Thoracic aorta (tissue), 2 donors: ENCODE measurements at places on chromosomes 16 and 17. TPM values are rescaled to one million over a fixed set of nuclear protein-coding genes. Genes with fewer than 3 reads are reported as not detected.

GRCh38 chr16:50318796-50319578 lies 49.8 kb downstream of the BRD7 start:
- no peak for DNase-seq

- DNase-seq = no peak
Observed at GRCh38 chr16:82639263-82639662, 12.5 kb downstream of the CDH13 start.

DNA sequence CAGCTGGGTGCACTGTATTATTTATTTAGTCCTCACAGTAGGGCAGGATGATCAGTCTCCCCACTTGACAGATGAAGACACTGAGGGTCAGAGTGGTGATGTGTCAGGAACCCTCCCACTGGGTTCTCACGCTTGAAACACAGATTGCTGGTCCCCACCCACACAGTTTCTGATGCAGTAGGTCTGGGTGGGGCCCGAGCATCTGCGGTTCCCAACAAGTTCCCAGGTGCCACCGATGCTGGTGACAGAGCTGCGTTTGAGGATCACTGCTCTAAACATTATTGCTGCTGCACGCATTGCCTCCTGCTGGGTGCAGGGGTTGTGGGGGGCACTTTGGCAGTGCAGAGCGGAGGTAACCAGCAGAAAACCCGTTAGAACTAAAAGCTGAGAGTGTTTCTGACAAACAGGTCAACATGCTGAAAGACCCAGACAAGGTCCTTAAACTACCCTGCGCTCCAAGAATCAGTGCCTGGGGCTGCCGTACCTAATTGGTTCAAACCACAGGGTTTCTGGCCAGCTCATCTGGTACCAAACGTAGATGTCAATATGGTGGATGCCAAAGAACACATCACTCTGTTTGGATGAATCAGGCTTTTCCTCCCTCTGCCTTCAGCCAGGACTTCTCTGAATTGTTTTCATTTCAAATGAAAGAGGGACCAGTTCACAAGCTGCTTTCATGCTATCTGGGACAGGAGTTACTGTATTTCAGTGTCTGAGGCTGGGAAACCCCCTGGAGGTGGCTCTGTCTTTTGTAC lies 76.0 kb downstream of the ABCC1 start:
- no peak for DNase-seq

DNA sequence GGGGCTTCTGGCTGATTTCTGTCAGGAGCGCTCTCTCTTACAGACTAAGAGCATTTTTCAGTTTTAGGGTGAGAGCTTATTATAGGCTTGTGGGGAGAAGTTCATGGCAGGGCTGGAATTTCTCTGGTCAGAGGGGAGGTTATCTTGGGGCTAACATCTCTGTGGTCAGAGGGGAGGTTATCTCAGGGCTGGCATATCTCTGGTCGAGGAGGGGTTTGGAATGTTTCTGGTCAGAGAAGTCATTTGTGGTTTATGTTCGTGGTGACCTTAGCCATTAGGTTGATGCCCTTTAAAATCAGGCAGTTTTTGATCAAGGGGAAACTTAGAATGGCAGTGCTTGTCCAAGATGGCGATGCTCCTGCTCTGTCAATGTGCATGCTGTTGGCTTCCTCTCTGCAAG lies 10.8 kb upstream of the USP31 start:
- no peak for DNase-seq

GRCh38 chr17:50184611-50185398 lies 16.6 kb downstream of the COL1A1 start:
- DNase-seq = peak; percentile 46

DNA sequence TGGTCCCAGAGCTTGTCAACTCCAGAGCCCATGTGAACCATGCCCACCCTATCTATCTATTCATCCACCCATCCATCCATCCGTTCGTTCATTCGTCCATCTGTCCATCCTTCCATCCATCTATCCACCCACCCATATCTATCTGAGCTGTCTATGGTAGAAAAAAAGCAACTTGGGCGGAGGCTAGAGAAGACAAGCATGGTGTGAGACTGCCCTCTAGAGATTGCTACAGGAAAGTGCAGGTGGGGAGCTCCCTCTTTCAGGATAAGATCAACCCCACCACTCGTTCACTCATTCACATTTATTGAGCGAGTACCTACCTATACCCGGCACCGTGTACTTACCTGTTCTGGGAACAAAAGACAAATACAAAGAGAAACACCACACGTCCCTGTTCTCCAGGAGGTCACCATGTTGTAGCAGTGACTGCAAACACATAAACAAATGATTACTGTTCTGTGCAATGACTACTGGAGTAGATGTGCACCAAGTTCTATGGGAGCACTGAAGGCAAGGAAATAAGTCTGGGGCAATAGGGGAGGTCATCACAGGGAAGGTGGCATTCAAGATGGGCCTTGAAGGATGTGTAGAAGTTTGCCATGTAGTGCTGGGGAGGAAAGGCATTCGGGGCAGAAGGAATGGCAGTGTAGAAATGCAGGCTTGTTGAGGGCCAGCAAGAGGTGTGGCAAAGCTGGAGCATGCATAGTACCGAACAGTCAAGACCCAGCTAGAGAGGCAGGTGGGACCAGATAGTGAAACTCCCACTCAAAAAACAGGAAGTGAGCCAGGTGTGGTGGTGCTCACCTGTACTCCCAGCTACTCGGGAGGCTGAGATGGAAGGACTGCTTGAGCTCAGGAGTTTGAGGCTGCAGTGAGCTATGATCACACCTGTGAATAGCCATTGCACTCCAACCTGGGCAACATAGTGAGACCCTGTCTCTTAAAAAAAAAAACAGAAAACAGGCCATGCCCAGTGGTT lies 13.4 kb upstream of the ATP5MC1 start:
- DNase-seq = no peak

DNA sequence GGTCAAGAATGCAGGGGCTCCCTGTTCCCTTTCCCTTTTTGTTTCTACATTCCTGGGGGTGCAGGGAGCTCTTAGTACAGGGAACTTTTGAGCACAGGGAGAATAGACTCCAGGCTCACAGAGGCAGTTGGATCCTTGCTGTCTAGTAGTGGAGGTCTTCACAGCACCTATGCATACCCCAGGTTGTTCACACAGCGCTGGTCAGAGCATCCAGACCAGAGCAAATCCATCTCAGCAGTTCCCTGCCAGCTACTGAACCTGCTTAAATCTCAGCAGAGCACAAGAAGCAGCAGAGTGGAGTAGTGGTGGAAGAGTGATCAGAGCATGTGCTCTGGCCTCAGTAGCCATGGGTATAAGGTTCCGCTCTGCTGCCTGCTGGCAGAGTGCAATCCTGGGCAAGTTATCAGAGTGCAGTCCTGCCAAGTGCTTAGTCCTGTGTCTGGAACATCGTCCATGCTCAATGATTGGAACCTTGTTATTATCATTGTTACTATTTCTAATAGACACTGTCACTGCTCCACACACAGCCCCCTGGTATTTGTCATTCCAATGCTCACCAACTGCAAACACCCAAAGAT lies 220.4 kb downstream of the CBLN1 start:
- no peak for DNase-seq

GRCh38 chr17:1870592-1870991 lies 40.8 kb downstream of the RPA1 start:
- no peak for DNase-seq

GRCh38 chr17:50754521-50754920 lies 12.8 kb downstream of the ANKRD40CL start:
- no peak for DNase-seq

DNA sequence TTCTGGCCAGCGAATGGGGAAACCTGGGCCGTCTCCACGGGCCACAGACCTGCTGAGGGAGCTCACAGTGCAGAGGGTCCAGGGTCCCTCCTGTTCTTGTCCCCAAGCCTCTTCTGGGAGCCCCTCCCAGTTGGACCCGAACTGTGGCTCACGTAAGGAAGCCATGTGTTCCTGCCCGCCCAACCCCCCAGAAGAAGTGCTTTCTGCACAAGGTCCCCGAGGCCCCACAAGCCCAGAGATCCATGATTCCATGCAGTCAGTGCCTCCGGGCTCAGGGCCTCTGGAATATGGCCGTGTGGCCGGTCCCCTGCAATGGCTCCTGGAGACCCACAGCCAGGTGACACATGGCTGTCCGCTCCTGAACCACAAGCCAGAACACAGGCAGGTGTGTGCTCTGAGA lies 272.4 kb downstream of the C16orf95 start:
- DNase-seq = no peak

- DNase-seq = no peak
Observed at GRCh38 chr16:85274924-85275323, 162.7 kb upstream of the CIBAR2 start.

- DNase-seq = no peak
Observed at GRCh38 chr16:73713778-73714495, 582.7 kb upstream of the PSMD7 start.

GRCh38 chr17:49555495-49556222 lies 20.0 kb upstream of the NXPH3 start:
- no peak for DNase-seq

DNA sequence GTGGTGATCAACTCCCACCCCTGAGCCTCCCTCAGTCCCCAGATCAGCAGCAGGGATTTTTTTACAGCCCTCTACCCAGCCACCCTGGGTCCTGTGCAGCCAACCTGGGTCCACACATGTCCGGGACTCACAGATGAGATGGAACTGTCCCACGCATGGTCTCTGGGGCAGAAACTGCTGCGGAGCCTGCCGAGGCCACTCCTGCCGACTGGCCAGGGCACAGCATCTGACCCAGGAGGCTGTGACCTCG lies 48.0 kb upstream of the ZCCHC14 start:
- DNase-seq = no peak

DNA sequence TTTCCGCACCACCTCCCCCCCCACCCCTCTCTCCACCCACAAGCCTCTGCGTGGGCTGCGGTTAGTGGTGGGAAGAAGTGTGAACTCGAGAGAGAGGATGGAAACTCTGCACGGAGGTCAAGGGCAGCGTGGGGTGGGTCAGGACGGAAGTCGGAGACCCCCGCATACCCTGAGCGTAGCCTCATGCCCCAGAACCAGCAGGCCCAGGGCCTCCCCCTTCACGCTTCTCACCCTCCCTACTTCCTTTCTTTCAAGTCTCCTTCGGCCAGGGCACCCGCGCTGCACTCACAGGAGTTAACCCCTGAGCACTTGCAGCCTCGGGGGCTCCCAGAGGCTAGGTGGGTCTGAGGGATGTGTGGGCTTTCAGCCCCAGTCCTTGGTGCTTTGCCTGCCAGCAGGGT lies 9.2 kb downstream of the TBKBP1 start:
- no peak for DNase-seq

DNA sequence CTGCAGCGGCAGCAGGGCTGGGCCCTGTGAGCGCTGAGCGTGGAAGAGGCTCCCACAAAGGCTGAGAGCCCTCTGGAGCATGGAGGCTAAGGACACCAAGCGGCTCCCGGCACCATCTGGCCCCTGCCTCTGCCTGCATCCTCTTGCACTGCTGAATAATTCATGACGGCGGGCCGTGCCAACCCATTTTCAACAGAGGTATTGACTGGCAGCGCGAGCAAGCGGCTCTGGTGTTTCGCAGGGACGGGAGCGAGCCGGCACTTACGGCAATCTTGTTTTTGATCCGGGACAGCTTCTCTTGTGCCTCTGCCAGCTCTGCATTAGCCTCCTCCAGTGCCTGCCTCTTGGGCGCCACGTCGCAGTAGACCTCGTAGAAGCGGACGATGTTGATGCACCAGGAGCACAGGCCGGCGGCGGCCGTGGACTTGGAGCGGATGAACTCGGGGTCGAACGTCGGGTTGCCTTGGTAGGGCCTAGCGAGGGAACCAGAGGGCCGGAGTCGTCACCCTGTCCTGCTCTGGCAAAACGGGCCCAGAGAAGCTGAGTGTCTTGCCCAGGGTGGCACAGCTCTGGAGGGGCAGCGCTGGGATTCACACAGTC lies 80.4 kb downstream of the PGS1 start:
- DNase-seq = no peak

- no peak for DNase-seq
Observed at GRCh38 chr16:67779256-67780014, 26.9 kb downstream of the RANBP10 start.

- DNase-seq = no peak
Observed at GRCh38 chr17:80316927-80317705, 56.5 kb downstream of the RNF213 start.

The SPATA32 gene
- not detected for total RNA-seq

DNA sequence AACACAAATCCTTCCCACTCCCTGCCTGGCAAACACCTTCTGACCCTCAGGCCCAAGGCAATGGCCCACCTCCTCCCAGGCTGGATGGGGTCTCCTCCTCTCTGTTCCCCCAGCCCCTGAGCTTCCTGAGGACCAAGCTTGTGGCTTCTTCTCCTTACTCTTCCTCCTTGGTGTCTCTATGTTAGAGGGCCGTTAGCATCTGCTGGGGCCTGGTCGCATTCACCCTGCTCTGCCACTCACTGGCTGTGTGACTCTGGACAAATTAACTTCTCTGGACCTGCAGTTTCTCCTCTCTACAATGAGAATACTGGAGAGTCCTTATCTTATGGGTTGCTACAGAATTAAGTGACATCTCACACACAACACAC lies 725 bp upstream of the MT2A start:
- no peak for DNase-seq

- DNase-seq = no peak
Observed at GRCh38 chr16:11066261-11066870, 122.0 kb downstream of the CLEC16A start.

DNA sequence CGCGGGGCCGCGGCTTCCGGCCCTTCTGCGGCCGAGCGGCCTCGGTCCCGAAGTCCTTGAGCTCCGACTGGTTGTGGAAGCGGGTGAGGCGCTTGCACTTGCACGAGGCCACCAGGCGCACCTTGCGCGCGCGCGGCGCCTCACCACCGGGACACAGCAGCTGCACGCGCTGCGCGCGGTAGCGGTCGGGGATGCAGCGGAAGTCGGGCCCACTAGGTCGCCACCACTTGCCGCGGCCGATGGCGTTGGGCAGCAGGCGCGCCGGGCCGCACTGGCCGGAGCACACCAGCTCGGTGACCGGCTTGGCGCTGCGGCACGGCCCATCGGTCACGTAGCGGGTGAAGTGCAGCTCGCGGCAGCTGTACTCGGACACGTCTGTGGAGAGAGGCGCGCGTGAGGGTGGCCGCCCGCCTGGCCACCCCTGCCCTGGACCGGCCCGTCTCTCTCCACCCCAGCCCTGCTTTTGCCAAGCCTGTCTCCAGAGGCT lies 3.2 kb downstream of the SOST start:
- no peak for DNase-seq

- DNase-seq = no peak
Observed at GRCh38 chr16:30372038-30372712, 1.9 kb upstream of the TBC1D10B start.

GRCh38 chr17:4788159-4788806 lies 481 bp upstream of the GLTPD2 start:
- no peak for DNase-seq

The GDPD3 gene
- 6.0 TPM for total RNA-seq

The KRT28 gene
- total RNA-seq = not detected

DNA sequence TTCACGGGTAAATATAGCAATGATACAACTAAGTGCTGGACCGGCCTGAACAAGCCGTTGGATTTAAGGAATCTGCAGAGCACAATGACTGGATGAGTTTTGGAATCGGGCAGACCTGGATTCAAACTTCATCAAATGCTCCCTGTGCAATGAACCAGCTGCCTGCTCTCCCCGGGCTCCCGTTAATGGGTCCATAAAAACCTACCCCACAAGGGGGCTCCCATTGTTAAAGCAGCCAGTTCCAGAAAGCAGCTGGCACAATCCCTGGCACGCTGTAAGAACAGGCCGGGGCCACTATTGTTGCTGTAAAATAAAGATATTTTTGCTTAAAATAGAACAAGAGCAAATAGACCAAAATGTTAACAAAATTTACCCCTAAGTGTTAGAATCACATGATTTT lies 131.9 kb downstream of the C16orf95 start:
- DNase-seq = no peak

The ELAC2 gene
- total RNA-seq = 81.3 TPM

GRCh38 chr17:65707780-65708179 lies 146.3 kb upstream of the AXIN2 start:
- DNase-seq = no peak
